ENCODE measurements at places on chromosomes 11 and 22.
A peak's percentile ranks its signal among the peaks of the same experiment; 100 is the strongest.

DNA sequence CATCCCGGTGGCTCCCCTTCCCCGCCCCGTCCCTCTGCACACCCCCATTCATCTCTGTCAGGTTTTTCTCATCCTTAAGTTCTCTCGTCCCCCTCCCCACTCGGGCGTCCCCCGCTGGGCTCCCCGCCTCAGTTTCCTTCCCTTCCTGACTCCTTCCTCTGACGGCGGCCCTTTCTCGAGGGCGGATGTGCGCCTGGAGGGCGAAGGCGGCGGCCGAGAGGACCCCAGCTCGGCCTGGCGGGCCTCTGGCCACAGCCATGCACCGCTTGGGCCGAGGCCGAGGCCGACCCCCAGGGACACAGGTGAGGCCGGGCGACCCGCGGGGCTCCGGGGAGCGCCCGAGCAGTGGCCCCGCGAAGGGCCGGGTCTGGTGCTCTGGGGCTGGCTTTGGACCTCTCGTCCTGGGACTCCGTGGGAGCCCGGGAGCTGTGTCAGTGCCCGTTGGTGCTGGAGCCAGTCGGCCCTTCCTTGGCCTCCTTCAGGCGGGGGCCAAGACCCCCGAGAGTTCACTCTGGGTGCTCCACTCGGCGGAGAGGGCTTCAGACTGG, 2.9 kb downstream of the PHLDB1 start:
- no peak for DNase-seq

DNA sequence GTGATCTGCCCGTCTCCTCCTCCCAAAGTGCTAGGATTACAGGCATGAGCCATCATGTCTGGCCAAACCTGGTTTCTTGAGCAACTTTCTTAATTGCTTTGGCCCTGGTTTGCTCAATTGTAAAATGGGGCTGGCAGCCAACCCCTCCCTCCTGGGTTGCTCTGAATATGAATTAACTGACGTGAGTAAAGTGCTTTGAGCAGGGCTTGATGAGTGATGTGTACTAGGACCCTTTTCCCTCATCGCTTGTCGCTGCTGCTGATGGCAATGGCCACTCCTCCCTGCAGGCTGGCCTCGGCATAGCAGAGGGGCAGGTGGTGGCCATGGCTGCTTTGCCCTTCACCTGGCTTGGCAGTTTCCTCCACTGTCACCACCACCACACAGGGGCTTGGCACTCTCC, 41.5 kb downstream of the RNF141 start:
- no peak for DNase-seq

DNA sequence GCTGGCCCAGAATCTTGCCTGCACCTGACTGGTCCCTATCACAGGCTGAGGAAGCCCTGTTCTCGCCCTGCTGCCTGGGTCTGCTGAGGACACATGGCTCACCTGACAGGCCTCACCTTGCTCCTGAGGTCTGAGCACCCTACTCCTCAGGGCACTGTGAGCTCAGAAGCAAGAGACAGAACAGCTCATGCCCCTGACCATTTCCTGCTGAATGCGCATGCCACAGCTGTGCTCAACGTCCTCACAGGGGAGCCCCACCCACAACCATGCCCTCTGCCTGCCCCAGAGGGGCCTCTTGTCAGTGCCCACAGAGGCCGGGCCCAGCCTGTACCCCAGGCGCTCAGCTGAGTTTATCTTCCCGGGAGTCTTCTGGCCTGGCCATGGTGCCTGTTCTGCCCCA, 2.8 kb upstream of the TSPO start:
- DNase-seq = peak; percentile 75

- no peak for DNase-seq
Measured at GRCh38 chr11:102108734-102109440, 1.4 kb upstream of the YAP1 start.

GRCh38 chr11:47212938-47213337, 1.8 kb upstream of the DDB2 start:
- DNase-seq = no peak

GRCh38 chr11:47460571-47461235, 11.8 kb upstream of the RAPSN start:
- no peak for DNase-seq

DNA sequence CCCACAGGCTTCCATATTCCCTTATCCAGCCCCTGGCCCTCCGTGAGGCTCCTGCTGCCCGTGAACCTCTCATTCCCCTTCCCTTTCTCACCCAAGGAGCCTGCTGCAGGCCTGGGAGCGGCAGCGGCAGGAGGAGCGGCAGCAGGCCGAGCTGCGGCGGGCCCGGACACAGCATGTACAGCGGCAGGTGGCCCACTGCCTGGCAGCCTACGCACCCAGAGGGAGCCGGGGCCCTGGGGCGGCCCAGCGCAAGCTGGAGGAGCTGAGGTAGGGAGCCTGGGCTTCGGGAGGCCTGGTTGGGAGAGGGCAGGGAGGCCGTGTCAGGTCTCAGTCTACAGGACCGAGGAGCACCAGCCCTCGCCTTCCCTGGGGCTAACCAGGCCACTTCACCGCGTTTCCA, 8.1 kb upstream of the SART1 start:
- no peak for DNase-seq

GRCh38 chr11:102920118-102920684, 35.3 kb downstream of the MMP13 start:
- peak; percentile 30 for DNase-seq

DNA sequence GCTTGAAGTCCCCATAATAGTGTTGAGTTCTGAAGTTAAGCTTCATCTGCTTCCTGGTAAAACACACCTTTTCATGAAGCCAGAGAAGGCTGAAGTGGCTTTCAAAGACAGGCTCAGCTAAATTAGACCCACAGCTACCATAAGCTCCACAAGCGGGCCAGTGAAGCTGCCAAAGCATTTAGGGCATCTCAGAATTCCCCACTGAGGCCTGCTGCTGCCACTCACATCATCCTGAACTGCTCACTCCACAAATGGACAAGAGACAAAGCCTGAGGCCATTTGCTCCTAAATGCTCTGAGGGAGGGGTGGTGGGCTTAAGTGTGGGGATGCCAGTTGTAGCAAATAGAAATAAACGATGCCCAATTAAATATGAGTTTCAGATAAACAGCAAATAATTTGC, 14.6 kb downstream of the CCDC83 start:
- DNase-seq = no peak

- DNase-seq = peak; percentile 93
Measured at GRCh38 chr22:45341498-45341897, 31.8 kb downstream of the FAM118A start.

- DNase-seq = peak; percentile 68
Measured at GRCh38 chr11:8070417-8071115, 10.4 kb upstream of the TUB start.

DNA sequence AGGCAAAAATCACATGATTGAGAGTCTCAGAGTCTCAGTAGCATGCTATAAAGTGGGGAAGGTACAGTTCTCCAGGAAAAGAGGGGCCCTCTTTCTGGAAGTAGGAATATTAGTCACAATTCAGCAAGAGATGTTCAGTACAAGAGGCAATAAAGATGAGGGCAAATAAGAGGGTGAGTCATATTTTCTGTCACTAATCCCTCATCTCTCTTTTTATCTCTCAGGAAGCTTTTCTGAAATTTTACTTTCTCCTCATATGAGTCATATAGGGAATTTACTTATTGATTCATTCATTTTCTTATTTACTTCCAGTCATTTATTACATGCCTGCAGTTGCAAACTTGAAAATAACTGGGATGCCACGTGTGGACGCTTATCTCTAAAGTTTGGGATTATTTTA, 3.4 kb upstream of the NXPE1 start:
- no peak for DNase-seq

- no peak for DNase-seq
Measured at GRCh38 chr11:116267146-116267545, 505.6 kb downstream of the BUD13 start.

DNA sequence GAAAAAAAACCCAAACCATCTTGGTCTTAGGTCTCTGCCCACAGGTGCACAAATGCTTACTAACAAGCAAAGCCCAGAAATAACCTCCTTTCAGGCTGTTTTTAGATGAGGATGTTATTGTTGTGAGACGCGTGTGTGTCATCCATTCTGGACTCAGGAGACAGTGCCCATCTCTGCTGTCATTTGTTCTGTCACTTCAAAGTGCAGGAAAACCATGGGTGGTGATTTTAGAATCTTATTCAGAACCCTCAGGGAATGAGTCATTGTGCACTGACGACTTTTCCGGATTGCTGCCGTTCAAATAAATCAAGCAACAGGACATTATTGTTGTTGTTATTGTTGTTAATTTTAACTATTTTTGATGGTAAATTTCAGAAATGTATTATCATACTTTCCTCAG, 110.3 kb downstream of the LRRC32 start:
- DNase-seq = no peak

- DNase-seq = no peak
Measured at GRCh38 chr11:103486604-103487003, 377.4 kb downstream of the DYNC2H1 start.

- no peak for DNase-seq
Measured at GRCh38 chr11:130897262-130898182, 18.8 kb downstream of the SNX19 start.

DNA sequence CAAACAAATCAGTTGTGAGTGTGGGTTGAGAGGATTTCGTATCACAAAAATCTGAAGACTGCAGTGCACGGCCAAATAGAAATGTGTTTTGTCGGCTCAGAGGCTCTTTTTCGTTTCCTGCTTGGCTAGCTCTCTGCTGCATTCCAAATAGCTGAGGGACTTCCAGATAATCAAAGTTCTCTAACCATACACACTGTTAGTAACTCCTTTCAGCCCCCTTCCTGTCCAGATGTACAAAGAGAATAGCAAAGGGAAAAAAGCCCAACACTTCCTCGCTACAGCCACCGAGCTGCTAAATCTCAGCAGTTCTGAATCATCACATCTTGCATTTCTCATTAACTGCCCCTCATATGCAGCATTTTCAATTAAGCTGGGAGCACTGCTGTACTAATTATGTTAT, 203.1 kb downstream of the TENM4 start:
- DNase-seq = no peak

GRCh38 chr22:22386602-22387385, 121.7 kb downstream of the ZNF280B start:
- no peak for DNase-seq

- DNase-seq = no peak
Measured at GRCh38 chr22:17431179-17431578, 61.9 kb downstream of the CECR2 start.

GRCh38 chr11:58927393-58928106, 11.7 kb upstream of the GLYATL1 start:
- DNase-seq = peak; percentile 75

DNA sequence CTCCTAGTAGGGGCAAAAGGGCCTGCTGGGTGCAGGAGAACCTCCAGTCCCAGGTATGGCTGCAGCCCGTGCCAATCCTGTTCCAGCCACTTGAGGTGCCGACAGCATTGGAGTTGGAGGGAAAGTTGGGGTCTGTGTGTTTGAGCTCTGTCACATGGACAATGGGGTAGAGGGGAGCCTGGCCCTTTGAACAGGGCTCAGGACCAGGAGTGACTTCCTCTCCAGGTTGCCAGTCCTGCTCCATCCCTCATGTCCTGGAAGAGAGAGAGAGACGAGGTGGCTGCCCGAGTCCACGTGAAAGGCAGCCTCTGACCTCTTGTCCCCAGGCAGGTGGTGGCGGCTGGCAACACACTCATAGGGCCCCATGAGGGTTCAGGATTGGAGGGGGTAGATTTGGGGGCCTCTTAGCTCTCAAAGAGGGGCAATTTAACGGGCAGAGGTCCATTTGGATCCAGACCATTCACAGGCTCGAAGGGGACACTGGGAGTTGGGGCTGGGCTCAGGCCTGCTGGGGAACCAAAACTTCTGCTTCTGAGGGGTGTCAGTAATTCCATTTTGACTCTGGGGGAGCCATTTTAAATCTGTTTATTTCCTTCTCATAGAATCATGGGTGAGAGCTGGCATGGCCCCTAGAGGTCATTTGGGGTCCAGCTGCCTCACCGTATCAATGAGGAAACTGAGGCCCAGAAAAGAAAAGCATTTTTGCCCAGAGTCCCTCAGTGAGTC, 4.1 kb downstream of the ADORA2A start:
- no peak for DNase-seq

GRCh38 chr22:46964773-46965550, 202.5 kb downstream of the TBC1D22A start:
- no peak for DNase-seq

- DNase-seq = peak; percentile 76
Measured at GRCh38 chr11:36411202-36411640, 98.9 kb downstream of the TRAF6 start.

DNA sequence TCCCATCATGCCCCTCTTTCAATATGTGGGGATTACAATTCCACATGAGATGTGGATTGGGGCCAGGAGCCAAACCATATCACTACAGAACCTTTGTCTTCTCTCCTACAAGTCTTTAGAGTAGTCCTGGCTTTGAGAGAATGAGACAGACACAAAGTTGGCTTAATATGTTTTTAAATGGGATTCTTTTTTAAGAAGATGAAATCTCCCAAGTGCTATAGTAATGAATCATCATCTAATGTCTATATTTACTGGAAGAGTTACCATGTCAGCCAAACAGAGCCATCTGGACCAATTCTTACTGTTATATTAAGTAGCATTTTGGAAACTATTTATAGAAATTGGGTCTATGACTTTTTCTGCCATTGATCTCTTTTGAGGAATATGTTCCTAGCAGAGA, 38.1 kb upstream of the CARD18 start:
- DNase-seq = no peak

GRCh38 chr11:64559351-64560138, 31.5 kb upstream of the SLC22A12 start:
- DNase-seq = no peak

DNA sequence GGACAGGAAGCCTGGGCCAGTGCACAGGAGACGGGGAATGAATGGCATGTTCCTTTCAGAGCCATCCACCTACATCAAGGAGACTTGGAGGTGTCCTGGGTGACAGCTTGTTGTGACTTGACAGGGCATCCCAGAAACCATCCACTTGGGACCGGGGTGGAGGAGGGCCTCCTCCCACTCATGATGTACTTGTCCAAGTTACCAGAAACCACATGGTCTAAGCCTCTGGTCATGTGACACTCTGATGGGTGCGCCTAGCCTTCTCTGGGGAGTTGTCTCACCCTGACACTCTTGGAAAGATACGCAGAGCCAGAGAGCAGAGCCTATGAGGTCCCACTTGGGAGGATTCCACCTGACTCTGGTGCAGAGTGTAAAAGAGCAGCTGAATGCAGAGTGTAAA, 21.6 kb upstream of the FXYD6 start:
- DNase-seq = no peak

DNA sequence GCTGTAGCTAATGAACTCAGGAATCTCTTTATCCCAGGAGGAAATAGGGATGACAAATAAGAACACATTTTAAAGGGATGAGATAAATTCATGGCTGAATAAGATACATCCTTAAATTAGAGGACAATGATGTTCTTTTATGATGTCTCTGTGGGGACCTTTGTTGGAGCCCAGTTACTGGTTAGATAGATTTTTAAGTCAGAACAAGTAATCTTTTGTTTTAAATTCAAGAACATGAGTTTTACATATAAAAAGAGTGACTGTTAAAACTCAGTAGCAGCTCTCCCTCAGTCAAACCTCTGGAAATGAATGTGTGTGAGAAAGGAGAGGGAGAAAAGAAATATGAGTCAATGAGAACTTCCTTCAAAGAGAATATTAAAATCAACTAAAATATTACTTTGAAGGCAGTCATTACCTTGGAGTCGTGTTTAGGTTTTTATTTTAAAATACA, 241.6 kb downstream of the SWAP70 start:
- DNase-seq = no peak
